ENCODE measurements at places on chromosomes 6 and 20.

DNA sequence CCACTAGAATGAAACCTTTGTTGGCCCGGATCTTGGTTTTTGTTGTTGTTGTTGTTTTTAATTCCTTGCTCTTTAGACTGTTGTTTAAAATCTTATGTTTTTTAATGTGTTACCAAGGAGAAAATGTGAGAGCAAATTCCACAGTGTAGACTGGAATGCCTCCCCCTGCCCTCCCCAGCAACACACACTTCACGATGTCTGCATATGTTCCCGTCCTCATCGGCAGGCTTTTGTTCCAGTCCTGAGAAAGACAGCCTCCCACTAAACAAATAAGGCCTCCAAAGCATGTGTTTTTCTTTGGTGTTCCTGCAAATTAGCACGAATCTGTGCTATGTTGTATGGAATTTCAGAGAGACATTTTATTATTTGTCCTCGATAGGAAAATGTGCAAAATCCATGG is 263.3 kb upstream of the QKI start:
- no peak for DNase-seq

GRCh38 chr6:84905823-84906222 is 141.4 kb upstream of the TBX18 start:
- DNase-seq: no peak

DNA sequence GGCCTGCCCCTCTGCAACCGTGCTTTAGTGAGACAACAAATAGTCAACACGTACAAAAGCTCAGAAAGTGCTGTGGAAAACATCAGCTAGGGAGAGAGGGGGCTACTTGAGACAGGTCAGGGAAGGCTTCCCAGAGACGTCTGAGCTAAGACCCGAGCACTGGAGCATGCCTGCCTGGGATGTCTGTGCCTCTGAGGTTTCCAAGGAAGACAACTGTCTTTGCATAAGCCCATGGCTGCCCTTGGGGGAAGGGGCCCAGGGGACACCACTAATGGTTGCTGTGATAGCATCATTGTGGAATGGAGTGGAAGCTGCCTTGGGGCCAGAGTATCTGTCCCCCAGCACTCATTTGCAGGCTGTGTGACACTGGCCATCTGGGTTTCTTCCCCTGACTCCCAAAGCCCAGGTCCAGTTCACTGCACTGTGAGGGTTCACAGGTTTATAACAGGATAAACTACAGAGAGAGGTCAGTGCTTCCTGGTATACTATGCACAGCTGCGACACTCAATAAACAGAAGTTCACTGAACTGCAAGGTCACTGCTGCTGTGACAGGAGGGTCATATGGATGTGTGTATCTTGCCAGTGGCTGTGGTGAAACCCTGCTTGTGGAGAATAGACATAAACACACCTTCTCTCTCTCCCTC is 1.5 kb upstream of the ARFGEF2 start:
- no peak for DNase-seq

GRCh38 chr6:39128832-39129231 is 13.8 kb upstream of the SAYSD1 start:
- DNase-seq: no peak

DNA sequence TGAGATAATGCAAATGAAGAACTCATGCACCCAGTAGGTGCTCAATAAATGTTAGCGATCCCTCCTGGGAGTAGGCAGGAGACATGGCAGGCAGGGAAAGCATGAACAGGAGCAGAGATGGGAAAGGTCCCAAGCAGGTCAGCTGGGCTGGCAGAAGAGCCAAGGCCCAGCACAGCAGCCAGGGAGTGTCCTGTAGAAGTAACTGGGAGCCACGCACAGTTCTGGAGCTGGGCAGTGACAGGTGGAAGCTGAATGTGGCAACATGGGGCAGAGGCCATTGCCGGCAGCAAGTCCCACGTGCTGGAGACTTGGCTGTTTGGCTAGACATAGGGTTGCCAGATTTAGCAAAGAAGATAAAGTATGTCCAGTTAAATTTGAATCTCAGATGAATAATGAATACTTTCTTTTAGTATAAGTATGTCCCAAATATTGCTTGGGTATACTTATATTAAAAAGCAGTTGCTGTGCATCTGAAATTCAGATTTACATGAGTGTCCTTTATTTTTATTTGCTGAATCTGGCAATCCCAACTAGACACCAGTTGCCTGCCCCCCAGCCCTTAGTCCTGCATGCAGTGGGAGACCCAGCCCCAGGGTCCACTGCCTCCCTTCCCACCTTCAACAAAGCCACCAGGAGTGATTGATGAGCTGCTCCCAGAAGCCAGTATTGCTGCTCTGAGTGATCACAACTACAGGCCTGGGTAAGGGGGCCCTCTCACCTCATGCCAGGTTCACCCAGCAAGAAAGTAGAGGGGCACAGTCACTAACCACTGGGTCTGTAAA is 3.7 kb upstream of the LPIN3 start:
- no peak for DNase-seq

DNA sequence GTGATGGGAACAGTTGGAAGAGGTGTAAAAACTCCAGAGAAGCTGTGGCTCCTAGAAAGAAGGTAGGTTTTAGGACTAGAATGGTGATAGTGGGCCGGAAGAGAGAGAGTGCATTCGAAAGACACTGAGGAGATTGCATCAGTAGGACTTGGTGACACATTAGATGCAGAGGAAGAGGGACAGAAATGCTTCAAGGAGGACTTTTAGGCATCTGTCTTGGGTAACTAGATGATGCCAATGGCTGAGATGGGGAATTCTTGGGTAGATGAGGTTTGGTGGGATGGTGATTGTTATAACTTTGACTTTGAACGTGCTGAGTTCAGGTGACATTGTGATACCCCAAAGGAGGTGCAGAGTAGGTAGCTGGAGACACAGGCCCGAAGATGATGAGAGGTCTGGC is 196.5 kb downstream of the GMPR start:
- no peak for DNase-seq

DNA sequence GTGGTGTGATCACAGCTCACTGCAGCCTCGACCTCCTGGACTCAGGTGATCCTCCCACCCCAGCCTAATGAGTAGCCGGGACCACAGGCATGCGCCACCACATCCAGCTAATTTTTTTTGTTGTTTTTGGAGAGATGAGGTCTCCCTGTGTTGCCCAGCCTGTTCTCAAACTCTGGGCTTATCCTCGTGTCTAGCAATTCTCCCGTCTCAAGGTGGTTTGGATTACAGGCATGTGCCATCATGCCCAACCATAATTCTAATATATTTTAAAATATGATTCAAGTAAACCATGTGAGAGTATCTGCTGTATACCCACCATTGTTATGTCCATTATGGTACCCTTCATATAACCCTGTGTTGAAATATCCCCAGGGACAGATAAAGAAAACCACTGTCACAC is 60.3 kb upstream of the C20orf144 start:
- no peak for DNase-seq

DNA sequence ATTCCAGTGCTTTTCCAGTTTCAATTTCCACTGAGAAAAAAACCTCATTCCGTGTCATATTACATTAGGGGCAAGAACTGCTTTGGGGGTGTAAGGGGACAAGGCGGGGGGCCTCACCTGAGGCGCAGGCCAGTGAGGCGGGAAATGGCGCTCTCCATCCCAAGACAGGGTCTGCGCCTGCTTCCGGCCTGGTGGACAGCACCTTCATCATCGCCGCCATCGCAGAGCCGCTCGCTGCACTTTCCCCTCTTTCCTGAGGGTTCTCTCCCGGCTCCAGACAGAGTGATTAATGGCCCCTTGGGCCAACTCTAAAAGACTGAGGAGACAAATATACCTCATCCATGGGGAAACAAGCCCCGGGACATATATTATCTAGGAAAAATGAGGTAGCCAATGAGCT is 270.0 kb upstream of the SOX4 start:
- no peak for DNase-seq

GRCh38 chr6:39965751-39966150 is 31.5 kb upstream of the MOCS1 start:
- no peak for DNase-seq

DNA sequence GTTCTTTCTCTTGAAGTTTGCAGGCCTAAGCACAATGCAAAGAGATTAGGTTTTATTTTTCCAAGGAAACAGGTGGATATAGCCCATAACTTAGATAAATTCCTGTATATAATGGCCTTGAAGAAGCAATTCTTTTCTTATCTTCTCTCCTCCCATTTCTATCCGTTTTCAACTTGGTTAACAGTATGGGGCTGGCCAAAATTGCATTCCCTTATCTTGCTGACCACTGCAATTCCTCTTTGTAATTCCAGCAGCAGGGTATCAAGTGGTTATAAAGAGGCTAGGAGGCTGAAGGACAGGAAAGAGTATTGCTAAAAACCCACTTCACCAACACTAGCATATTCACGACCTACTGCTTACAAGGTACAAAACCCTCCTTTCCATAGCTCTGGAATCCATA is 643.5 kb upstream of the ID4 start:
- DNase-seq: no peak

DNA sequence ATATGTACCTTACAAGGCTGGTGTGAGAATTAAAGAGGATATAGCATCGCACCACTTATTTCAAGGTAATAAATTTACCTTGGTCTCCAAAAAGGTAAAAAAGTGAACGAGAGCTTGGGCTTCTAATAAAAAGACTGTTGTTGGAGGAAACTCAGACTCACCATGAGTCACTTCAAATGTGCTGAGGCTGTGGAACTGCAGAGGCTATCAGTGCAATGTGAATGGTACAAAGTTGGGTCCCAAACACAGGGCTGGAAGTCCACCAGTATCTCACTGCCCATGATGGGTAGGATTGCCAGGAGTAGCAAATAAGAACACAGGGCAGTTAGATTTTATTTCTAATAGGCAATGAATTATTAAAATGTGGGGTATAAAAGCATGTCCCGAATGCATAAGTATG is 200.6 kb downstream of the MAFB start:
- no peak for DNase-seq

- no peak for DNase-seq
Measured at GRCh38 chr20:56796345-56796744, 167.2 kb downstream of the TFAP2C start.

DNA sequence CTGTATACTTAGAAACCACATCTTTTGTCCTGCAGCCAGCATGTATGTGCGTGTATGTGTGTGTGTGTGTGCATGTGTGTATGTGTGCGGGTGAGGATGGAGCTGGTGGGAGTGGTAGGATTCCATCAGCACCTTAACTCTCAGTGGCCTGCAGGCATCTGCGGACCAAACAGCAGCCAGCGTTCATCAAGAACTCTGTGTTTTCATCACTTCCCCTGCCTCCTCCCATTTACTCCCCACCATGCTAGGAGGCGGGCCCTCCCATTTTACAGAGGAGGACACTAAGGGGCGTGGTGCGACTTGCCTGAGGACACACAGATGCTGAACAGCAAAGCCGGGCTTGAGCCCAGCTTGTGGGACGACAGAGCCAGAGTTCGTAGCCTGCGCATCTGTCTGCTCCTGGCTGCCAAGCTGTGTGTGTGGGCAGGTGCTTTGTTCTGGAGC is 8.9 kb downstream of the VSTM2L start:
- no peak for DNase-seq

DNA sequence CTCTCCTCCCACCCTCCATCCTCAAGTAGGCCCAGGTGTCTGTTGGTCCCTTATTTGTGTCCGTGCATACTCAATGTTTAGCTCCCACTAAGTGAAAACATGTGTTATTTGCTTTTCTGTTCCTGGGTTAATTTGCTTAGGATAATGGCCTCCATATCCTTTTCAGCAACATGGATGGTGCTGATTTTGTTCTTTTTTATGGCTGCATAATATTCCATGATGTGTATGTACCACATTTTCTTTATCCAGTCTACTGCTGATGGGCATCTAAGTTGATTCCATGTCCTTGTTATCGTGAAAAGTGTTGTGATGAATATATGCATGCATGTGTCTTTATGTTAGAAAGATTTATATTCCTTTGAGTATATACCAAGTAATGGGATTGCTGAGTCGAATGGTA is 314.9 kb upstream of the IRAK1BP1 start:
- DNase-seq: no peak

- no peak for DNase-seq
Measured at GRCh38 chr6:12516070-12516469, 200.5 kb upstream of the PHACTR1 start.

- peak; percentile 56 for DNase-seq
Measured at GRCh38 chr20:62795023-62795761, 1.1 kb upstream of the MRGBP start.

- DNase-seq: no peak
Measured at GRCh38 chr6:107959392-107959791, 1.4 kb upstream of the SEC63 start.

- DNase-seq: no peak
Measured at GRCh38 chr6:149988550-149989346, 25.0 kb downstream of the ULBP1 start.

- DNase-seq: no peak
Measured at GRCh38 chr20:47740121-47740861, 45.0 kb downstream of the SULF2 start.

GRCh38 chr20:49323622-49324238 is 45.9 kb upstream of the ZNFX1 start:
- no peak for DNase-seq

GRCh38 chr6:154689493-154690255 is 43.5 kb upstream of the SCAF8 start:
- DNase-seq: no peak

DNA sequence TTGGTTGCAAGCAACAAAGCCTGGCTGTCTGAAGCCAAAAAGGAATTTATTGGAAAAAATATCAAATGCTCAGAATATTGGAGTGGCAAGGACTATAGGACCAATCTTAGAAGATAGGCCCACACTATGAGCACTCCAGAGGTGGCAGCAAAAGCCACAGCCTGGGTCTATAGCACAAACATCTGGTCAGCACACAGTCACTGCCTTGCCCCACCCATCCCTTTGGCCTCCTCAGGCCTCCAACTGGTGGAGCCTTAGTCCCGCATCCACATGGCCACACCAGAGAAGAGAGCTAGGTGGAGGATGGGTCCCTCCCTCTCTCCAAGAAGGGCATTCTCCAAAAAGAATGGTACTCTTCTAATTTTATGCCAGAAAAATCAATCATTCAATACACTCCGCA is 14.0 kb downstream of the NUDT3 start:
- no peak for DNase-seq

DNA sequence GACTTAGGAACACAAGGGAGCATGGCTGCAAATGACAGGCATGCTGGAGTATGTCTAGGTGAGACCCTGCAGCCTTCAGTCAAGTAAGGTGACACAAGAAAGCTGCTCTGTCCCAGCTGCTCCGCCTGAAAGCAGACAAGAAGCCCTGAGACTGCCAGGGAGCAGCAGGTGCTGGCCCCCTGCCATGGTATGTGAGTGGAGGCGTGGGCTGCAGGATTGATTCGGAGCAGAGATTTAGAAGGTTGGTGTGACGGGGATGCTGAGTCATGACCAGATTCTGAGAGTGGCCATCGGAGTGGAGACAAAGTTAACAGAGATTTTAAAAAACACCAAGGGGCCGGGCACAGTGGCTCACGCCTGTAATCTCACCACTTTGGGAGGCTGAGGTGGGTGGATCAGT is 17.8 kb downstream of the LRP11 start:
- DNase-seq: no peak

GRCh38 chr6:97215157-97215769 is 67.8 kb downstream of the MMS22L start:
- DNase-seq: no peak

GRCh38 chr6:44809258-44809657 is 421.8 kb downstream of the CDC5L start:
- DNase-seq: no peak

DNA sequence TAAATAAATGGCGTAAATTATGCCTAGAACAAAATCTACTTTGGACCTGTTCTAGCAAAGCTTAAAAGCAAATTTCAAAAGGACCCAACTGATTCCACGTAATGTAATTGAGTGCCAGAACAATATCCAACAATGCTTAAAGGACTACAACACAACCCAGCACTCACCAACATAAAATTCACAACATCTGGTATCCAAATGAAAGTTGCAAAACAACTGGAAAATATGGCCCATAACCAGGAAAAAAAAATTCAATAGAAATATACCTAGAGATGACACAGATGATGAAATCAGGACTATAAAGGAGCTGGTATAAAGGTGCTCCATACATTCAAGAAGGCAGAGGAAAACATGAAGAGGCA is 14.1 kb downstream of the TUBB2B start:
- DNase-seq: no peak
